ENCODE measurements at places on chromosomes 2 and 18.
A peak's percentile ranks its signal among the peaks of the same experiment; 100 is the strongest.

- DNase-seq: no peak
Observed at GRCh38 chr2:44543773-44544725, 182.3 kb downstream of the CAMKMT start.

DNA sequence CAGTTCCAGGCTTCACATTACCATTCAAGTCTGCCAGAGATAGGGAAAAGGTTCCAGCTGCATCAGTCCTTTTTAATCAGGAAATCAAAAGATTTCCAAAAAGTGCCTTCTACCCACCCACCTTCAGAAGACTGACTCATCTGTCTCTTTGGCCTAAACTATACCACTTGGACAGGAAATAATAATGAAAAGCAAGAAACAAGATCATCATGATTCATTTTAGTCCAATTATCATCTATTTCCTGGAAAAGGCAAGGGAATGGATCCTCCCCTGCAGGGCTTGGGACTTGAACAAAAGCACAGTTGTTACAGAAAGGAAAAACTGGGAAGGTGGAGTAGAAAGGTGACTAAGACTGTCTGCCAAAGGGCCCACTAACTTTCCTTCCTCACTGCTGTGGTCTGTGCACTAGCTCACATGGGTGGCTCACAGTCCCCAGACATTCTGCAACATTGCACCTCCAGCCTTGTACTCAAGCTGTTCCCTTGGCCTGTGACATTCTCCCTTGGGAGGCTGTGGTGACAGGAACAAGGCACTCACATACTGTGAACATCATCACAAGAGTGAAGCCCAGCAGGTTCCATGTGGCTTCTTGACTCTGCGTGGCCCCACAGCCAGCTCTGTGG is 75.3 kb downstream of the VSNL1 start:
- peak; percentile 27 for DNase-seq

DNA sequence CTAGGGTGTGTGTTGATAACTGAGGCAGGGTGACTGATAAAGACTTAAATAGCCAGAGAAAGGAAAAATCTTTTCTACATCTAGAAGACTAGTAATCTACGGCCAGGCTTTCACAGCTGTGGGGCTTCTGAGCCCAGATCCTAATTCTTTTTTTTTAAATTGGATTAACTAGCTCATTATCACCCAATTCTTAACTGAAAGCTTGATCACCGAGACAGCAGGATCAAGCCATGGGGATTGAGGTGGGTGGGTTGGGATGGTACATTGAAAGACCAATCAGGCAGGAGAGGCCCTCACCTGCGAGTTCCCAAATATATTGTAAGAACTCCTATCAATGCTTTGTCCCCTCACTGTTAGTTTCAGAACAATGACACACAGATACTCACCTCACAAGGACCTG is 20.0 kb upstream of the NFE2L2 start:
- no peak for DNase-seq

DNA sequence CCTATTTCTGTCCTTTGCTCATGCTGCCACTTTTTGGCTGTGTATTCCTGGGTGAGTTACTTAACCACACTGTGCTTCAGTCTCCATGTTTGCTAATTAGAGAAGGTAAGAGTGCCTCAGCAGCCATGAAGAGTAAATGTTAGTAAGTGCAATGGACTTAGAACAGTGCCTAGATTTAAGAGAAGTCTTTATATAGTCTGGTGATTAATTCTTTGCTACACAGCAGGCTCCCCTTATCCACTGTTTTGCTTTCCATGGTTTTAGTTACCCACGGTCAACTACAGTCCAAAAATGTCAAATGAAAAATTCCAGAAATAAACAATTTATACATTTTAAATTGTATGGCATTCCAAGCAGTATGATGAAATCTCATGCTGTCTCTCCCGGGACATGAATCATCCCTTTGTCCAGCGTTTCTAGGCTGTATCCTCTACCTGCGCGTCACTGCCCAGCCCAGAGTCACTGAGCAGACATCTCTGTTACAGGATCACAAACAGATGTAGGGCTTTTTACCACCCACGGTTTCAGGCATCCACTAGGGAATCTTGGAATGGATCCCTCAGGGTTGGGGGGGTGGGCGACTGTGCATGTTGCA is 91.0 kb downstream of the CTIF start:
- DNase-seq: no peak

DNA sequence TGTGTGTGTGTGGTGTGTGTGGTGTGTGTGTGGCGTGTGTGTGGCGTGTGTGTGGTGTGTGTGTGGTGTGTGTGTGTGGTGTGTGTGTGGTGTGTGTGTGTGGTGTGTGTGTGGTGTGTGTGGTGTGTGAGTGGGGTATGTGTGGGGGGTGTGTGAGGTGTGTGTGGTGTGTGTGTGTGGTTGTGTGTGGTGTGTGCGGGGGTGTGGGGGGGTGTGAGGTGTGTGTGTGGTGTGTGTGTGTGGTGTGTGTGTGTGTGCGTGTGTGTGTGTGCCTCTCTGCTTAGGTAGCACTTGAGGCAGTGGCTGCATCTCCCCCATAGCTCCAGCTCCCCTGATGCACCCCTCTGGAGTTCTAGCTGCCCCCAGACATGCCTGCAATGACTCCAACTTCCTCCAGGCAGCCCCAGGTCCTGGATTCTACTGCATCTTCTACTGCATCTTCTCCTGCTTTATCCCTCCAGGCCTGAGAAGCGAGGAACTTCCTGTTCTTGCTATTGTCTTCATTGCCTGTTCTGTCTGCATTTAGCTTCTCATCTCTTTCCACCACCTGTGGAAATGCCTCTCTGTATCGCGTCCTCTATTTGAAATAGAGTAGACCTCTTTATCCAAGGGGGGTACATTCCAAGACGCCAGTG is 22.2 kb upstream of the MLPH start:
- DNase-seq: no peak

DNA sequence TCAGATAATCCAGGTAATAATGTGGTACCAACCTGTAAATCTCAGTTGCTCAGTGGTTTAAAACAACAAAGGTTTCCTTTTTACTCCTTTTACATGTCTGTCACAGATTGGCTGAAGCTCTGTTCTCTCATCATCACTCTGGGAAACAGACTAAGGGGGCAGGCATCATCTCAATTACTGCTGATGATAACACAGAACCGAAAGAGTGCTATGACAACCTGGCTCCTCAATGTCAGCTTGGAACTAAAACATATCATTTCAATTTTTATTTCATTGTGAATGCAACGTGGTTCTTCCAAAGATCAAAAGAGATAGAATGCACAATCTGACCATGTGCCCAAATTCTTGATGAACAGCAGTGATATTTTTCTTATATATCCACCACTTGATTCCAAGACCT is 1315.0 kb upstream of the CDH2 start:
- no peak for DNase-seq

- DNase-seq: no peak
Observed at GRCh38 chr2:168457190-168457895, 1.3 kb downstream of the CERS6 start.

DNA sequence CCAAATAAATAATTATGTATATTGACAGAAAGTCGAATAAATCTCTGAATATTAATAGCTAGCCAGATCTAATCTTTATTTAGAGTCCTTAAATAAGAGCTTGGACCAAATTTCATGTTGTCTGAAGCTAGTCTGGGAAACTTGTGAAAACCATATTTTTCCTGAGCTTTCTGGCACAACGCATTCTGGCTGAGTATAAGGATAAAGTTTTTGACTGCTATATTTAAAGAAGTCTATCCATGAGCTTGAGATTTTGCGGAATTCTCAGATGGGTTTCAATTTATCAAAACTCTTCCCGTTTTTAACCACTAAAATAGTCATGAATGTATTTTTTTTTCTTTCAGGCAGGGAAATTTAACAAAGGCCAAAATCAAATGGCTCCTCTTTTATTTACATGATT is 23.8 kb downstream of the FAP start:
- DNase-seq: no peak

DNA sequence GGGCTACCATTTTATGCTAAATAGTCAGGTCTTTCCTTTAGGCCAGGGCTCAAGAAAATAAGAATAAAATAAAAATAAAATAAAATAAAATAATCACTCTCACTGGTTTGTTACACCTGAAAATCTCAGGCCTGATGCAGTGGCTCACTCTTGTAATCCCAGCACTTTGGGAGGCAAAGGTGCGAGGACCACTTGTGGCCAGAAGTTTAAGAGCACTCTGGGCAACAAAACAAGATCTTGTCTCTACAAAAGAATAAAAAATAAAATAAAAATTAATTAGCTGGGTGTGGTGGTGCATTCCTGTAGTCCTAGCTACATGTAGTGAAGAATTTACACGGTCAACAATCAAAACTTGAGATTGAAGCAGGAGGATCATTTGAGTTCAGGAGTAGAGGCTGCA is 159.4 kb downstream of the NRXN1 start:
- no peak for DNase-seq

All from LoVo (cell line).